Right cardiac atrium (tissue), 5 donors: ENCODE measurements at places on chromosomes 6 and 20. TPM values are rescaled to one million over a fixed set of nuclear protein-coding genes. Genes with fewer than 3 reads are reported as not detected.

- DNase-seq = no peak
Measured at GRCh38 chr6:104574135-104574750, 285.5 kb downstream of the HACE1 start.

- DNase-seq = no peak
Measured at GRCh38 chr20:24490598-24490997, 21.2 kb downstream of the SYNDIG1 start.

DNA sequence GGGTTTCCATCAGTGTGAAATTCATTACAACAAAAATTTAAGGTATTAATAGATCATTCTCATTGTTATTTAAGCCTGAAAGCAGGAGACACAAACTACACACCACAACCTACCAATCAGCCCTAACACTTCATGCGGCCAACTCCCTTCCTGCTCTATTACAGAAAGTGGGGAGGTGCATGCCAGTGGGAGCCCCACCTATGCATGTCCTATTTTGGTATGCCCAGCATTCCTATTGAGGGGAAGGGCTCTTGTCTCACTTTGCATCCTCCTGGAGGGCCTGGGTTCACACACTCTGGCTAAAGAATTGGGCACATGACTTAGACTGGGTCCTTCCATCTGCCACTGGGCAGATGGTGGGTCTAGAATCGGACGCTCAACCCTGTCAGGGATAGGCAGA is 450.0 kb downstream of the PTPRT start:
- DNase-seq = no peak

GRCh38 chr6:2790588-2791449 is 25.6 kb downstream of the WRNIP1 start:
- peak; percentile 72 for DNase-seq

GRCh38 chr20:36974660-36975059 is 23.2 kb upstream of the SAMHD1 start:
- DNase-seq = no peak

- DNase-seq = no peak
Measured at GRCh38 chr20:44014807-44015732, 100.4 kb downstream of the TOX2 start.

DNA sequence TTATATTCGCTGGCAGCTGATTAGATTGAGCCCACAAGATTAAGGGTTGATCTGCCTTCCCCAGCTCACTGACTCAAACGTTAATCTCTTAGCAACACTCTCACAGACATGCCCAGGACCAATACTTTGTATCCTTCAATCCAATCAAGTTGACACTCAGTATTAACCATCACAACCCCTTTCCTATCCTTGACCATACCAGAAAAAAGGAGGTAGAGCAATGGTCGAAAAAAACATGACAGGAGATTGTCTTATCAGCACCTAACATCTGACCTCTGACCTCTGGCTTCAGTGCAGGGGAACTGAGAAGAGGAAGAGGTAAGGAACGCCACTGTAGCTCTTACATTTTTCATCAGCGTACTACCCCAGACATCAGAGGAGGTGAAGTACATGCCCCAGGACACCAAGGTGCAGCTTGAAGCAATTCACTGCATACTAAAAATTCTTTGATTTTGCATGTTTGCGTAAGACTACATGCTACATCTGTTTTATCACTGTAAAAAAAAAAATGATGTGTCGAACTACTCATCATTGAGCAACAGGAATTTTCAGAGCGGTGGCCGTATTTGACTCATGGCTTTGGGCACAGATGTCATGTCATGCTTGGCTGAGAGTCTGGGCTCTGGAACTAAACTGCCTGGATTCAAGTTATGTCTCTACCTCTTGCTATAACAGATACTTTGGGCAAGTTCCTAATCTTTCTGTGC is 188.0 kb upstream of the TAB2 start:
- peak; percentile 61 for DNase-seq

GRCh38 chr6:52186480-52186879 is 305 bp downstream of the IL17A start:
- DNase-seq = no peak

DNA sequence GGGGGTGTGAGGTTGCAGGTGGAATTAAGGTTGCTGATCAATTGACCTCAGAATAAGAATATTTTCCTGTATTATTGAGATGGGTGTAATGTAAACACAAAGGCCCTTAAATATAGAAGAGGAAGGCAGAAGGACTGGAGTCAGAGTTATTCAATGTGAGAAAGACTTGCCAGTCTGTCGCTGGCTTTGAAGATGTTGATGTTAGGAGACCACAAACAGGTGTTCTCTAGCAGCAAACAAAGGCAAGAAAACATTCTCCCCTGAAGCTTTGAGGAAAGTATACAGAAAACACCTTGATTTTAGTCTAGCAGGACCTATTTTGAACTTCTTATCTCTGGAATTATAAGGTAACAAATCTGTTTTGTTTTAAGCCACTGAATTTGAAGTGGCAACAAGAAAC is 138.9 kb upstream of the PTPRK start:
- no peak for DNase-seq

DNA sequence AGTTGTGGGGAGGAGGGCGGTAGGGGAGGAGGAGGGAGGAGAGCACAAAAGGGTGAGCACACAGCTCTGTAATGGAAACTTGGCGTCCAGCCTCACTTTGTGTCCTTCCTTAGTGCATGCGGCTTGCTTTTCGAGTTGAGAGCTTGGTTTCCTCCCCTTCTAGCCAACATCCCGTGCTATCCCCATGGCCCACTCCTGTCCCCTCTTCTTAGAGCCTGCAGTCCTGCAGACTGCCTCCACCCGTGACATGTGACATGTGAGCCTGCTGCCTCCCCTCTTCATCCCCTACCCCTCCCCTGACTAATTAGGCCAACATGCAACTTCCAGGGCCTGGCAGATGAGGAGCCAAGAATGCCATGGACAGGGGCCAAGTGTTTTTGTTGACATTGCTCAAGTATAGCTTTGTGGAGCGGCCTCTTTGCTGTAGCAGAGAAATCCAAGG is 63.2 kb downstream of the SLC24A3 start:
- peak; percentile 79 for DNase-seq

DNA sequence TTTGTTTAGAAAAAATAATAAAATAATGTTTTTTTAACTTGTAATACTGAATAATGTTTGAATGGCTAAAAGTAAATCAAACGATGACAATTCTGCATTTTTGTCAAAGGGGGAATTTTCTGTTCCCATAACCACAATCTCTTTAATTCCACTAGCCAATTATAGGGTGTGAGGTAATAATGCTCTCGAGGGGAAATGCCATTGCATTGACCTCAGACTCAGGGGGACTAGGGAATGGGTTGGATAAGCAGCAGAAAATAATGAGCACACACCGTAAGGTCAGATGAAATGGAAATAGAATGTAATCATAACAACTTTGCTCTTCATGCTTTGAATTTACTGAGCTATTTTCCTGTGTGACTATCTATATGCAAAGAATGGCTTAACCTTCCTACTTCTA is 584.7 kb downstream of the RFPL4B start:
- no peak for DNase-seq

DNA sequence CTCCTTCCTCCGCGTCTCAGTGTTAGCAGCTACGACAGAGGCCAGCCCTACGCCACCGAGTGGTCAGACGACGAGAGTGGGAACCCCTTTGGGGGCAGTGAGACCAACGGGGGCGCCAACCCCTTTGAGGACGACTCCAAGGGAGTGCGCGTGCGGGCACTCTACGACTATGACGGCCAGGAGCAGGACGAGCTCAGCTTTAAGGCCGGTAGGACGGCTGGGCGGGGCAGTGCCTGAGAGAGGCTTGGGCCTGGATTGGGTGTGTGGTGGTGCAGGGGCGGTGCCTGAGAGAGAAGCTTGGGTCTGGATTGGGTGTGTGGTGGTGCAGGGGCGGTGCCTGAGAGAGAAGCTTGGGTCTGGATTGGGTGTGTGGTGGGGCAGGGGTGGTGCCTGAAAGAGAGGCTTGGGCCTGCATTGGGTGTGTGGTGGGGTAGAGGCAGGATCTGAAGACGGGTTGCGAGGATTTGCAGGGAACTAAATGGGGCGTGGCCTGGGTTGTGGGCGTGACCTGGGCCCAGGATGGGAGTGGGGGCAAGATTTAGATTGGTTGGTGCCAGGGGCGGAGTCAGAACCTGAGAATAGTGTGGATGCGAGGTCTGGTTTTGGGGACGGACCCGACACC is 24.4 kb downstream of the SPDEF start:
- peak; percentile 94 for DNase-seq

DNA sequence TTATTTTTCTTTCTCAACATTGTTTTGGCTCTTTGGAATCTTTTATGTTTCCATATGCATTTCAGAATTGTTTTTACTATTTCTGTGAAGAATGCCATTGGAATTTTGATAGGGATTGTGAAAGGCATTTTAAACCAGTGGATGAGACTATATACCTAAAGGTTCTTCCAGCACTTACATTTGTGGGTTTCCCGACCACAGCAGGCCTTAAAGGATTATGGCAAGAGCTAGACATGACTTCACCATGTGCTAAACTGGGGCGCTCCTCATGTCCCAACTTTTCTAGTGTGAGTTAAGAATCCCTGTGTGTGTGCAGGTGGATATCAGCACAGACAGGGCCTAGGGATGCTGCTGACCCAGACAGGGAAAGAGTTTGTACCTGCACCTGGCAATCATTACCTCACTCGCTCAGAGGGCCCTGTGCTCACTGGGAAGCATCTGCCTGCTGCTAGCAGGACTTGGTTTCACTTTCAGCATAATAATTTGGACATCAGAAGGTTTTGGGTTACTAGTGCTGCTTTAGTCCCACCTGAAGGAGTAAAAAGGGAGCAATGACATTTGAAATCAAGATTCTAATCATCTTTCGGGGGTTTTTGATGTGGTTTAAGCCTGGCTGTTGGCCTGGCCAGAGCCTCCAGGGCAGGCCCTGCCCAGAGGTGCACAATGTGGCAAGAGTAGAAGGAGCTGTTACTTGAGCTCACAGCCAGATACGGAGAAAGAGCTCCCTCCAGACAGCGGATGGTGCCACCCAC is 137.1 kb downstream of the CDC5L start:
- no peak for DNase-seq

- DNase-seq = peak; percentile 83
Measured at GRCh38 chr20:44728801-44729443, 13.8 kb downstream of the CCN5 start.

- no peak for DNase-seq
Measured at GRCh38 chr6:15331629-15332251, 85.9 kb downstream of the JARID2 start.

GRCh38 chr6:26457264-26457805 is 420 bp upstream of the BTN2A1 start:
- peak; percentile 53 for DNase-seq

DNA sequence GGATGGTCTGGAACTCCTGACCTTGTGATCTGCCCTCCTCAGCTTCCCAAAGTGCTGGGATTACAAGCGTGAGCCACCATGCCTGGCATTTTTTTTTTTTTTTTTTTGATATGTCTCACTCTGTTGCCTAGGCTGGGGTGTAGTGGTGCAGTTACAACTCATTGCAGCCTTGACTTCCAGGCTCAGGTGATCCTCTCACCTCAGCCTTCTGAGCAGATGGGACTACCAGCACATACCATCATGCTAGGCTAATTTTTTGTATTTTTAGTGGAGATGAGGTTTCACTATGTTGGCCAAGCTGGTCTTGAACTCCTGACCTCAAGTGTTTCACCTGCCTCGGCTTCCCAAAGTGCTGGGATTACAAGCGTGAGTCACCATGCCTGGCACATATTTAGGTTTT is 34.3 kb downstream of the PHF20 start:
- no peak for DNase-seq

GRCh38 chr6:337805-338368 is 45.6 kb downstream of the DUSP22 start:
- DNase-seq = no peak

GRCh38 chr6:150573041-150573681 is 26.5 kb upstream of the PLEKHG1 start:
- DNase-seq = peak; percentile 29

DNA sequence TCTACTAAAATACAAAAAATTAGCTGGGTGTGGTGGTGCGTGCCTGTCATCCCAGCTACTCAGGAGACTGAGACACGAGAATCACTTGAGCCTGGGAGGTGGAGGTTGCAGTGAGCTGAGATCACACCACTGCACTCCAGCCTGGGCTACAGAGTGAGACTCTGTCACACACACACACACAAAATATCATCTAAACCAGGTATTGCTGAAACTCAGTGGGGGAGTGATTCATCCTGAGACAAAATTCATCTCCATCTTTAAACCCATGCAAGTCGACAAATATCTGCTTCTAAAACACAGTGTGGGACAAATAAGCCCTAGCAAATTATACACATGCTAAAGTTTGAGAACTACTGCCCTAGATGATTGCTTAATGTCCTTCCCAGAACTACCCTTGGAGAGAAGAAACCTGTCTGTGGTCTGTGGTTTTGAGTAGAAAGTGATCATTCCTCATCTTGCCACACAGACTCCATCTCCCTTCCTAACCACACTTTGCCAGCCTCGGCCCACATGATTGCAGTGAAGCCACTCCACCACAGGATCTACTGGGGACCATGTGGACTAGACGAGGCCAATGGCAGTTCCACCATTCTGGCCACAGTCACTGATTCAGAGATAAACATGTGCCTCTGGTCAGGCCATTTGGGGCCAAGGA is 130.3 kb downstream of the OPRM1 start:
- no peak for DNase-seq

GRCh38 chr6:113558966-113559365 is 298.2 kb upstream of the MARCKS start:
- DNase-seq = no peak

DNA sequence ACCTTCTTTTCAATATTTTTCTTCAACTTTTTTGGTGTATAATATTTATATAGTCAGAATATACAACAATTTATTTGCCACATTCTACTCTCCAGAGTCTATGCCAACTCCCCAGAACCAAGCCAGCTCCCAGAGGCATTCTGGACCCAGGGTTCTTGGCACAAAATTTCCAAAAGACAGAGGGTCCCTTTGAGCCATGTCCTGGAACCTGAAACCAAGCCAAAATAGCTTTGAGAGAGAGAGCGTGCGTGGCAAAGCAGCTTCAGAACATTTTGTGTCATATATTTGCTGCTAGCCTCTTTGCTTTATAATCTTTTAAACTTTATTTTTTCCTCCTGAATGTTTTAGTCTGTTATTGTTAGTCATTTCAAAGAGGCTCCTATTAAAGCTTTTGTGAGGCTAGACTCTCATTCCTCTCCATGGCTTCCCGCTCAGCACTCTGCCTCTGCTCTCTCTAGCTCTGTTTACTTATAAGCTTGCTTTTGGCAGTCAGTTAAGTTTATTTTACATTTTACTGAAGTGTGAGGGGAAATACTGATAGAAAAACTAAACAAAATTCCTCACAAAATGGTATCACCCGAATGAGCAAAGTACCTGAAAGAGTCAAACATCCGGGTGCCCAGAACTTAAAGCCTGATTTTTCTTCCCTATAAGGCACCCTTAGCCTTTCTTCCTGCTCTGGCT is 605.1 kb upstream of the ID4 start:
- DNase-seq = no peak

The DEFB125 gene
- total RNA-seq = not detected

The C6orf118 gene
- total RNA-seq = not detected

The SLC35D3 gene
- not detected for total RNA-seq

The KCNK15 gene
- total RNA-seq = 1.0 TPM

The TAAR9 gene
- total RNA-seq = not detected

The ZNF334 gene
- total RNA-seq = 3.2 TPM

The HLA-DQB1 gene
- 14.8 TPM for total RNA-seq

The SLC22A7 gene
- total RNA-seq = not detected

The OLIG3 gene
- not detected for total RNA-seq

The SCRT2 gene
- not detected for total RNA-seq

The CALHM4 gene
- total RNA-seq = not detected

The SSTR4 gene
- not detected for total RNA-seq
